Activated CD8-positive, alpha-beta memory T cell treated with anti-CD3 and anti-CD28 coated beads for 1 hour (primary cell): ENCODE measurements at places on chromosomes 3 and 15.

DNA sequence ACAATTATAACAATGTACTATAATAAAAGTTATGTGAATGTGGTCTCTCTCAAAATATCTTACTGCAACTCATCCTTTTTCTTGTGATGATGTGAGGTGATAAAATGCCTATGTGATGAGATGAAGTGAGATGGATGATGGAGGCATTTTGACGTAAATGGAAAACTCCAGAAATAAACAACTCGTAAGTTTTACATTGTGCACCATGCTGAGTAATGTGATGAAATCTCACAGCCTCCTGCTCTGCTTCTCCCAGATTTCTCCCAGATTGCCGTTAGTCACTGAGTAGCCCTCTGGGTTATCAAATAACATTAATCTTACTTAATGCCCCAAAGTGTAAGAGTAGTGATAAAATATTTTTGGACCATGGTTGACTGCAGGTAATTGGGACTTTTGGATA is 64.8 kb upstream of the SLCO2A1 start:
- DNase-seq, result no peak

DNA sequence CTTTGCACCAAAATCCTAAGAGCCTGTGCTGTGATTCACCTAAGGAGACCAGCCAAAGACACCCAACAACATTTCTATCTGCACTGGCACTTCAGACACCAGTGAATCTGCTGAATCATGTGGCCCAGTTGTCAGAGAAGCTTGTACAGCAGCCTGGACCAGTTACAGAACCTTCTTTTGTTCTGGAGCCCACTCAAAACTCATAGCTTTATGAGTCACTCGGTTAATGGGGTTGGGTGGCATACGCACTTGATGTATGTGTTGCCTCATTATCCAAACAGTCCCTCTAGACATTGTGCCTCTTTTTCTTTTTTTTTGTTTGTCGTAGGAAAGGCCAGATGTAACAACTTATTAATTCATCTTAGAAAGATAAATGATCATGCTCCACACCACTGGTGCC is 25.6 kb upstream of the GOLGA6L2 start:
- no peak for DNase-seq

DNA sequence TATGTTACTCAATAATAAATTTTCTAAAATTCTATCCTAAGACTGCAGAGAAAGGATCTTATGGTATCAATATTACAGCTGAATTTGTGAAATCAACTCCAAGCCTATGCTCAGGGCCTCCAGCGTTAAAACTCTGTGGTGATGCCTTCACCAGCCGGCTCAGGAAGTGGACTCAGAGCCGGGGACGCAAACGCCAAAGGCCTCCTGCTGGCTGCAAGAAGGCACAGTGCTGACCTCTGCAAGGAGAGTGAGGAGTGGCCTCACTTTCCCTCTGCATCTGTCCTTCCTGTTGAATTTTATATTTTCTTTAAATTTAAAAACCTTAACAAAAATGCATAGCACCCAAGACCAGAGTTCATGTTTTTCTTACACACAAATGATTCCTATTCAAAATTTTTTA is 48.5 kb downstream of the HERC2 start:
- no peak for DNase-seq

GRCh38 chr3:19264424-19264823 is 116.1 kb downstream of the KCNH8 start:
- DNase-seq, result no peak

DNA sequence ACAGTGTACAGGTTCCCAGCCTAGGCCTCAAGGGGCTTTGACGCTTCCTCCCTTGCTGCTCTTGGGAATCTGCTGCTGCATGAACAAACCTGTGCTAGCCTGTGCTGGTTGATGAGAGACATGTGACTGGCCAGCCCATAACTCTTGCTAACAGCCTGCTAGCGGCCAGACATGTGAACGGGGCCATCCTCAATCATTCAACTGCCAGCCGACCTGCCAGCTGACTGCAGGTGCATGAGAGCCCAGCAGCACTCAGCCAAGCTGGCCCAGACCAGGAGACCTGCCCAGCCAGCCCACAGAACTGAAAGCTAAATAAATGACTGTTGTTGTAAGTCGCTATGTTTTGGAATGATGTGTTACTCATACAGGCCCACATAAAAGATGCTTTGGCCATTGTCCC is 82.4 kb upstream of the DLG1 start:
- no peak for DNase-seq
